ENCODE measurements at places on chromosomes 1 and 21.

GRCh38 chr1:71222668-71223067 is 141.8 kb upstream of the ZRANB2 start:
- DNase-seq: no peak

DNA sequence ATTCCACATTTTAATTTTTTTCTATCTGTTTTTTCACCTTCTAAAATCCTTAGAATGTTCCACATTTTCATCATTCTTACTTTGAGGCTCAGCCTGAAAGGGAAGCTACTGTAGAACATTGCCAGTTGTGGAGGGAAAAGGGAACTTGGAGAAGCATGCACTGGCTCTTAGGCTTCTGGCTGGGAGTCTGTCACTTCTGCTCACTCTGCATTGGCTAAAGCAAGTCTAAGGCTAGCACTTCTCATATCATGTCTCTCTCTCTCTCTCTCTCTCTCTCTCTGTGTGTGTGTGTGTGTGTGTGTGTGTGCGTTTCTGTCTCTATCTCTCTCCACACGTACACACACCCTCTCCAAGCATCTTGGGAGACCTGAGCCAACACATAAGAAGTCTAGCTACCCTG is 49.6 kb upstream of the ADAR start:
- no peak for DNase-seq

GRCh38 chr1:203281033-203281432 is 24.3 kb upstream of the BTG2 start:
- DNase-seq: no peak

DNA sequence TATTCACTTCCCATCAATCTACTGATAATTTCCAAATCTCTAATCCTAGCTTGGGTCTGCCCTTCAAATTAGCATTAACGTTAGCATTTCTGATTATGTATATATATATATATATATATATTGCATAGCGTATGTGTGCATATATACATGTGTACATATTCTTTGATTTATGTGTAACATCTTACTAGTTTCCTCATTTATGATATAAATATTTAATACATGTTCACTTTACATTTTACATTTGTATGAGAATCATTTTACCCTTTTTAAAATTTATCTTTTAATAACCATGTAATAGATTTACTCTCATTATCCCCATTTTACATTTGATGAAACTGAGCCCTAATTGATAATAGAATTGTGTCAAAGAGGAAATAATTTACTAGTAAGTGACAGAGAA is 164.7 kb downstream of the ZNF648 start:
- DNase-seq: no peak

DNA sequence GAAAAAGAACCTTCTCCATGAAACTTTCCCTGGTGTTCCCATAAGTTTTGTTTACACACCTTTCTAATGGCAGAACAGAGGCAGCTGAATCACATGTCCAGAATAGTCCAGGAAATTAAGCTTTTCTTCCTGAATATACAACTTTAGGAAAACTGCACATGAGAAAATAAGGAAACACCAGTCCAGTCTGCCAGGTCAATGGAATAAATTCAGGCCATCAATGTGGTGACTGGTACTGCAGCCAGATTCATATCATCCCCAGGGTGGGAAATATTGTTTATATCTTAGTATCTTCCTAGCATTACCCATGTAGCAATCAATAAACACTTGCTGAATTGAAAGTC is 6.7 kb upstream of the FBXO28 start:
- DNase-seq: no peak

GRCh38 chr1:88063605-88064004 is 620.5 kb upstream of the PKN2 start:
- no peak for DNase-seq

DNA sequence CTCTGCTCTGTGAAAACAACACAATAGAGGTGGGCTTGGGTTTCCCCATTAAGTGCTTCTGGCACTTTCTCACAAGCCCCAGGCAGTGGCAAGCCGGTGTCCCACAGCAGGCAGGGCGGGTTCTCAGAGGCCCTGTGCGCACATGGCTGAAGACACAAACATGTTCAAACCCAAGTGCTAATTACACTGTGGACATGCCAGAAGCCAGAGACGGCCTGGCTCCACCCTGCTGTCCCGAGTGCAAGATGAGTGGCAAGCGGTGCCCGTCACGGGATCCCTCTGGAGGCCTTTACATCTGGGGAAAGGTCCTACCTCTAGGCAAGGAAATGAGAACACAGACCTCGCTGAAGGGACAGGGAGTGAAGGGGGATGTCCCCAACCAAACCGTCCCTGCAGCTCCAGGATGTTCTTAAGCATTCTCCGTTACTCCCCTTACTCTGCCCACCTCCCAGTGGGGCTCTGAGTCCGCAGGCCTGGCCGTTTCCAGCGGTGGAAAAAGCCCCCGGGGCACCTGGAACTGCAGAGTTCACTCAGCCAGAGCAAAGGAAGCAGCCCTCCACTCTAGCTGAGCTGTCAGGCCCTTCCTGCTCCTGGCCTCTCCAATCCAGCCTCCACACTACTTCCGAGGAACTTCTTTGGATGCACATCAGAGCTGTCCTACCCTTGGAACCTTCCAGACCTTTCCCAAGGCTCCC is 57.4 kb downstream of the SLC66A1 start:
- no peak for DNase-seq

- no peak for DNase-seq
Observed at GRCh38 chr1:116497656-116498055, 73.2 kb downstream of the CD58 start.

GRCh38 chr1:7960165-7960564 is 1.3 kb upstream of the PARK7 start:
- no peak for DNase-seq

- no peak for DNase-seq
Observed at GRCh38 chr1:31570228-31570627, 6.1 kb upstream of the TINAGL1 start.

DNA sequence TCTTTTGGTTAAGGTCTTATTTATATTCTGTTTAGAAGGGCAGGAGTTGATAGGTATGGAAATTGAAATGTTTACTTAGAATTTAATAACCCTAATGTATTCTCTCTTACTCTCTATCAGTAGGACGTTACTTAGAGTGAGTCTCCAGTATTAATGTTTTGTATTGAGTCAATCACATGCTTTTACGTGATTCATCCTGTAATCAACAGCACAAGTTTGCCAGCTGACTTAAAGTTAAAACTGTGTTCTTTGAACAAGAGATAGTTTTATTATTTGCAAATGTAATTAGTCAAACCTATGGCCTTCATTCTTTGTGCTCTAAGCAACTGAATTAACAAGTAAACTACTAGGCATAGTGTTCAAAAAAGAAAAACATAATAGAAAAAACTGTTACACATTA is 57.3 kb downstream of the PKN2 start:
- no peak for DNase-seq

DNA sequence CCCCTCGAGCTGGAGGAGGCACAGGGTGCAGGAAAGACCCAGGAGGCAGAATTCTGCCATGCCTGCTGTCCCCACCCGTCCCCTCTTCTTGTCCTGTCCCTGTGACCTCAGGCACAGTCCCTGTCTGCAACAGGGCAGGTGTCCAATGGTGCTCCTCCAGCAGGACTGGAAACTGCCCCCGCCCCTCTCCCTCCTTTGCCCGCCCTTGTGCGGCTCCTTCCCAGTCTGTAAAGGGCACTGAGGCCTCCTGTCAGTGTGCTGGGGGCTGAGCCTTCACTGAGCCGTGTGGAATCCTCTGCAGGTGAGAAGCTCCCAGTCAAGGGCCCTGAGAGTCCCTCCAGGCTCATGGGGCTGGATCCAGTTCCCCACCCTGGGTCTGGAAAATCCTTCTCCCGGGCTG is 28.9 kb downstream of the PRDM16 start:
- no peak for DNase-seq

- no peak for DNase-seq
Observed at GRCh38 chr1:236315518-236315917, 33.8 kb upstream of the ERO1B start.

DNA sequence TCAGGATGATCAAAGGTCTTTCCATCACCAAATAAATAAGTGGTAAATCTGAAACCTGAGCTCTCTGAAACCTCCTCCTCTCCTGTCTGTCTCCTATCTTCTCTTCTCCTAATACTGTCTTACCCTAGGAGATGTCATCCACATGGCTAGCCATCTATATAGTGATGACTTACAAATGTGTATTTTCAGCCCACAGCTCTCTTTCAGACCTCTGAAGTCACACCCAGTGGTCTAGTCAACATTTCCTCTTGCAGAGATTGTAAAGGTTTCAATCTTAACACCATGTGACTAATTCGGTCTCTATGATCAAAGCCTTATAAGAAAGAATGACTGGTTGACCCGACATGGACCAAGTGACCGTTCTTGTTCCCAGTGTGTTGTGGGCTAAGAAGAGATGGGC is 63.1 kb upstream of the DPT start:
- DNase-seq: no peak

DNA sequence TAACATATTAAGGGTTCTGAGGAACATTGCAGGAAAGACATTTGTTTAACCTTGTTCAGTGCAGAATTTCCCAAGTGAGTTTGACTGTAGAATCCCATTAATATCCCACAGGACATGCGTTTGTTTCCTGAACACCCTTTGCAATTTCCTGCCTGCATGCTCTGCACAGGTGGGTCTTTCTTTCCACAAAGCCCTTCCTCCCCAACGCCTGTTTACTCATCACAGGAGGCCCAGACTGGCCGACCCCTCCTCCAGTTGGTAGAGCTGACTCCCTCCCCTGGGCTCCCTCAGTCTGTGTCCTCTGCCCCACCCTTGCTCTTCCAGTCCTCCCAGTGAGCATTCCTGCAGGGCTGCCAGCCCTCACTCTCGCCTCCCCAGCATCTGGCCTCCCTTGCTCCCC is 47.5 kb upstream of the CTPS1 start:
- no peak for DNase-seq

- DNase-seq: no peak
Observed at GRCh38 chr1:36087233-36088123, 1.2 kb upstream of the ADPRS start.

DNA sequence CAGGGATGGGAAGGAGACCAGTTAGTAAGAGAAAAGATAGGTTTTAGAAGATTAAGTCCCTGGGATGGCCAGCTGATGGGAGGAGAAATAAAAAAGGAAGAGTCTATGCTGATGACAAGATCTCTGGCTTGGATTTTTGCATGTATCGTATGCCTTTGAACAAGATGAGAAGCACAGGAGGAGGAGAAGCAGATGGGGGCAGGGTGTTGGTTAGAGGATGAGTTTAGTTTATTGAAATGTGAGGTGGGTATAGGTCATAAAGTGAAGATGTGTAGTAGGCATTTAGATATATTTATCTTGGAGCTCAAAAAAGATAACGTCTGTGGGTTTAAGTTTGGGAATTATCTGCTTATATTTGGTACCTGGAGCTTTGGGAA is 1.4 kb downstream of the TIPRL start:
- DNase-seq: no peak

All from iPS-NIHi11 (cell line).